Stimulated activated CD8-positive, alpha-beta memory T cell treated with anti-CD3 and anti-CD28 coated beads, Interleukin-15, amount 100 ng/mL, for 4 hours (primary cell): ENCODE measurements at places on chromosomes 1 and 21.

- DNase-seq: no peak
These were observed 7.5 kb upstream of the SOX13 start for GRCh38 chr1:204065174-204065985.

GRCh38 chr1:158246650-158247049 is 7.6 kb upstream of the CD1A start:
- no peak for DNase-seq

DNA sequence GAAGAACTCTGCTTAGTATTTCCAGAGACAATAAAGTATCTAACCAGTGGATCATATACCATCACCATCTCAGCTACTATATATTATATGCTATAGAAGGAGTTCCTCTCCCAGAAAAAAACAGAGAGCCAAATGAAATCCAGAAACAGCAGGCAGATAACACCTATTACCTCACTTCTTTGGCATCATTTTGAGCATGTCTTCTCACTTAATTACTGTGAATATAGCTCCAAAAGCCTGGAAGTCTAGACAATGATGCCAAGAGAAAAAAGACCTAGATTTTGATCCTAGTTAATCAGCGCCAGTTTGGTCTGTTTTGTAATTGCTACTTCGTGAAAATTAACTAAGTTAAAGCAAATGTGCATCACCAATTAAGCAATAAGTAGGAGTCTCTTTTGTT is 131.3 kb downstream of the EIF4G3 start:
- DNase-seq: no peak

- DNase-seq: no peak
These were observed 912 bp upstream of the PKNOX1 start for GRCh38 chr21:42973309-42973990.

DNA sequence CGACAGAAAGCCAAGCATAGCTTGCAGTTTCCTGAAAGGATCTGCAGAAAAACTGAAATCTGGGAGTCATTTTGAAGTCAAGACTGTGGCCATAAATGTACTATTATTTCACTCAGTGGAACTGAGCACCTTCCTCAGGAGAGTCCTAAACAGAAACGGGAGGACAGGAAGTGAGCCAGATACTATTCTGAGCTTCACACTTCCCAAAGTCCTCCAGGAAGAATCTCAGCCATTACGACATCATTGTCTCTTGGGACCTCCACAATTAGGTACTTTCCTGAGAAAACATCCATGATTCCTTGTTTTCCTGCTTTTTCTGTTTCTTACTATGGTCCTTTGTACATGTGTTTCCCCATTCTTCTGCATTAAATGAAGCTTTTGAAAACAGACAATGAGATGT is 299.2 kb upstream of the USP25 start:
- DNase-seq: no peak

DNA sequence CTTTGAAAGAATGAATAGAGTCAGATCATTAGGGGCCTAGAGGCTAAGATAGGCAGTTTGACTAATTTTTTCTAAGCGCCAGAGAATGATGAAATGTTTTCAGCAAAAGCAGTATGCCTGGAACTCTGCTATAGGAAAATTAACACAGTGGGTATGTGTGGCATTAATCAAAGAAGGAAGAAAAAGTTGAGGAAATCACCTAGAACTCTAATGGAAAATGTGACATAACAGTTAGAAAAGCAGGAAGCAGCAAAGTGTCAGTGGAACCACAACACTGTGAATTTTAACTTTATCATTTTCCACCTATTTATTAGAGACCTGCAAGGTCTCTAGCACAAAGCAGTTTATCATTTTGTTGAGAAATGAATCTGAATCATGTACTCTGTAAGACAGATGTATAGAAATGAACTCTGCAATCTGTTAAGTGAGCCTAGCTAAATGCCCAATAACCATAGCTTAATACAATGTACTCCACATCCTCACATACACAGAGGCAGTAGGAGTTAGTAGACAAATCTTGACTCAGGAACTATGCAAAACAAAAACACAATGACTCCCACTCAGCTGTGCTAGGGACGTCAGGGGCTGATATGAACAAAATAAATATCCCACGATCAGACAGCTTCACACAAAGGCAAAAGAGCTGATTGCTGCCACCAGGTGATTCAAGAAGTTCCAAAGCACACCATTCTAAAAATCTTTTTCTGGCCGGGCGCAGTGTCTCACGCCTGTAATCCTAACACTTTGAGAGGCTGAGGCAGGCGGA is 500.7 kb upstream of the NFIA start:
- DNase-seq: no peak

GRCh38 chr1:204207136-204207616 is 6.6 kb downstream of the GOLT1A start:
- DNase-seq: peak; percentile 39

DNA sequence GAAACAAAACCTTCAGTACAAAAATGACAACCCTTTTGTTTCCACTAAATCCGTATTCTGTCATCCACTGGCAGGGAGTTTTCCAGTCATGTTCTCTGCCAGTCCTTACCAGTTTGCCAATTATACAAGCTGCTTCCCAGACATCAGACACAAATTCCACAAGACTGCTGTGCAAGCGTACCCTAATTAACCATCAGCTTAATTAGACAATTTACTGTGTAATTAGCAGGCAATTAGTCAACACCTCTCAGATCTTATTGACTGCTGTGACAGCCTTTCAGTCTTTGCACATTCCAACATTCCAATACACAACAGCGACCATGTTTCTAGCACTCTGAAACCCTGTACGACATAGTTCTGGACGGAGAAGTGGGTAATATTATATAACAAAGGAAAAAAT is 420.1 kb downstream of the DPYD start:
- no peak for DNase-seq

GRCh38 chr1:50959303-50959912 is 659 bp downstream of the FAF1 start:
- no peak for DNase-seq

- no peak for DNase-seq
These were observed 47.5 kb upstream of the EFHD2 start for GRCh38 chr1:15362096-15362736.

GRCh38 chr1:21702780-21703179 is 33.6 kb upstream of the RAP1GAP start:
- no peak for DNase-seq

- no peak for DNase-seq
These were observed 27.3 kb downstream of the SHCBP1L start for GRCh38 chr1:182925661-182926060.

- no peak for DNase-seq
These were observed 716.2 kb upstream of the ZP4 start for GRCh38 chr1:238606896-238607295.

DNA sequence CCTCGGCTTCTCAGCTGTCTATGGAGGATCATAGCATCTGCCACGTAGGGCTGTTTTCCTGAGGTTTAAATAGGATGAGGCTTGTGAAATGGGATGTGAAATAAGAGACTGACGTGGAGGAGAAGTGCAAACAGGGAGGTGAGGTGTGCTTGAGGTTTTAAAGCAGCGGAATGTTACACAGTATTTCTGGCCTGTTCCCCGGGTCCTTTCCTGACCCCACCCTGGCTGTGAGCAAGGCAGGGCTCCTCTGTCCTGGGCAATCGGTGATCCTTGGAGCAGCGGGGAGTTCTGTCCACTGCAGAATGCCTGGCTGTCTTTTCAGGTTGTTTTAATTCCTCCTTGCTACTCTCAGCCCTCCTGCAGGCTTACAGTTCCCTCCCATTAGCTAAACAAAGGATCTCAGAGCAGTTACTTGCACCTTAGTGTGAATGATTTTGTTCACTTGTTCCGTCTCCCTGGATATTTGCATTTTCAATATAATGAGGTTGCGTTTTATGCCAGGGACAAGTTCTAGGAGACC is 38.6 kb downstream of the LHX4 start:
- no peak for DNase-seq

DNA sequence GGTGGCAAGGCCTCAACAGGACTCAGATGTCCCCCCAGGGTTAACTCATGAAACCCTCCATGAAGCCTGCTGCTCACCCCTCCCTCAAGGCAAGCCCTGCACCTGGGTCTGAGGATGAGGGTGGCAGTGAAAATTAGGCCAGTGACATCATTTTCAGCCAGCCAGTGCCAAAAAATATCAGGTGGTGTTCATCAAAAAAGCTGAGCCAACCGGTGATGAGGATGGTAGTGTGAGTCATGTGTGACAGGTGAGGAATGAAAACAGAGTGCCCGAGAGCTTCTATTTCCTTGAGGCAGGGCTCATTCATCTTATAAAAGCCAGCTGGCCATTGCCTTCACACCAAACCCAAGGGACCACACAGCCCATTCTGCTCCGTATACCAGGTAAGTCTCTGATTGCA is at the start of gene SPRR1A:
Gene SPRR1A, plus strand, starts transcription at position 339 of the 400 bp plus-strand sequence. CDS start 1,150 bp downstream, outside the sequence.
- DNase-seq: no peak

- DNase-seq: no peak
These were observed 4.6 kb upstream of the EPS8L3 start for GRCh38 chr1:109768335-109768650.

DNA sequence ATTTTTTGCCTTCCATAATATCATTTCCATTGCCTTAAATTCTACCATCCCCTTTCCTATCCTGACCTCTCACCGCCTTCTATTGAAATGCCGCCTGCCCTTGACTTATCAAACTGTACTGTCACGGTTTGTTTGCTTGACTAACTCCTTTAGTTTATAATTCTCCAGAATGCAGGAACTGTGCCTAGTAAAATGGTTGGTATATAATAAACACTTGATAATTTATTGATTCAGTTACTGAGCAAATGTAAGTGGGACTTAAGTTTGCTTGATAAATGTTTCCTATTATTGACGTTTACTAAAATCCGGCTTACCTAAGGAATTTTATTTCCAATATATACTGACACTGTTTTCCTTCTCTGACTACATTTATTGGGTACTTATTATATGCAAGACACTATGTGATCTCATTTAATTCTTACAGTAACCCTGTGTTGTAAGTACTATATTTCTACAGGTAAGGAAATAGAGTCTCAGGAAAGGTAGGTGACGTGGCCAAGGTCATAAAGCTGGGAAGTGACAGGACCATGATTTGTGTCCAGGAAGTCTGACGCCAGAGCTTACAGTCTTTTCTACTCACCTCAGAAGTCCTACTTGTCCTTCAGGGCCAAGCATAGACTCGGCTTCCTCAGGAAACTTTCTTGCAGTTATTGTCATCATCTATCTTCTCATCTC is 35.7 kb downstream of the DPT start:
- no peak for DNase-seq

DNA sequence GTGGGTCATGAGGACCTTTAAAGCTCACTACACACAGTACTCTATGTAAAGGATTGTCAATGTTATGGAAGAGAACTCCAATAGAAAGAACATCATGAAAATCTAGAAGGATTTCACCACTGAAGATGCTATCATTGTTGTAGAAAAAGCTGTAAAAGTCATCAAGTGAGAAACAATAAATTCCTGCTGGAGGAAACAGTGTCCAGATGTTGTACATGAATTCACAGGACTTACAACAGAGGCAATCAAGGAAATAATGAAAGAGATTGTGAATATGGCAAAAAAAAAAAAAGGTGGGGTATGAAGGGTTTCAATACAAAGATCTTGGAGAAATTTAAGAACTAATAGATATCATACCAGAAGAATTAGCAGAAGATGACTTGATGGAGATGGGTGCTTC is 355.1 kb upstream of the ZRANB2 start:
- no peak for DNase-seq

GRCh38 chr1:115408533-115408932 is 70.5 kb upstream of the NGF start:
- DNase-seq: no peak

- no peak for DNase-seq
These were observed 101.1 kb upstream of the SOD1 start for GRCh38 chr21:31558189-31558961.

DNA sequence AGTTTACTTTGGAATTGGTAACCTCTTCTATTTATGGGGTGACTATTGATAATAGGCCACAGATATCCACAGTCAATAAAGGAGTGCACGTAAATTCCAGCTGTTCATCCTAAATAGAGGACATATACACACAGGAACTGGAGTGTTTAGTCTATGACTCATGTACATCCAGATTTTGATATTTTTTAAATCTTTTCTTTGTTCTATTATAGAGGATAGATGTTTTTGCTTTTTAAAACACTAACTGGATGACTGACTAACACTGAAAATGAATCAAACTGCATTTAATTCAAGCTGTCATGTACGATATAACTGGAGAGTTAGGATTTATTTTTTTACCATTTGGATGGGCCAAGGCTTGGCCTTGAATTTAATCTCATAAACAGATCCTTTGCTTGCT is 45.9 kb downstream of the RGL1 start:
- DNase-seq: no peak

GRCh38 chr1:152410599-152410998 is 3.5 kb downstream of the CRNN start:
- no peak for DNase-seq

- no peak for DNase-seq
These were observed 4.1 kb downstream of the GSTM1 start for GRCh38 chr1:109691759-109692158.
